ENCODE measurements at places on chromosomes 2 and 18. TPM values are rescaled to one million over a fixed set of nuclear protein-coding genes. Genes with fewer than 3 reads are reported as not detected.

The TMEFF2 gene
- 0.03 TPM for polyA plus RNA-seq

The SCTR gene
- 0.65 TPM for polyA plus RNA-seq

The KCNIP3 gene
- polyA plus RNA-seq: 5.1 TPM

The DYNC2LI1 gene
- 31.5 TPM for polyA plus RNA-seq

The CIDEA gene
- 527 TPM for polyA plus RNA-seq
